Activated naive CD8-positive, alpha-beta T cell treated with anti-CD3 and anti-CD28 coated beads, Interleukin-2, amount 10 ng/mL, durations not matched to agents 7 days and 5 days (primary cell): ENCODE measurements at places on chromosomes 13 and 19. TPM values are rescaled to one million over a fixed set of nuclear protein-coding genes. Genes with fewer than 3 reads are reported as not detected.
A peak's percentile ranks its signal among the peaks of the same experiment; 100 is the strongest.

GRCh38 chr19:28855216-28855615 is 357.7 kb downstream of the UQCRFS1 start:
- no peak for DNase-seq

- DNase-seq, result no peak
These were observed 1.9 kb downstream of the UBE2S start for GRCh38 chr19:55405638-55406037.

DNA sequence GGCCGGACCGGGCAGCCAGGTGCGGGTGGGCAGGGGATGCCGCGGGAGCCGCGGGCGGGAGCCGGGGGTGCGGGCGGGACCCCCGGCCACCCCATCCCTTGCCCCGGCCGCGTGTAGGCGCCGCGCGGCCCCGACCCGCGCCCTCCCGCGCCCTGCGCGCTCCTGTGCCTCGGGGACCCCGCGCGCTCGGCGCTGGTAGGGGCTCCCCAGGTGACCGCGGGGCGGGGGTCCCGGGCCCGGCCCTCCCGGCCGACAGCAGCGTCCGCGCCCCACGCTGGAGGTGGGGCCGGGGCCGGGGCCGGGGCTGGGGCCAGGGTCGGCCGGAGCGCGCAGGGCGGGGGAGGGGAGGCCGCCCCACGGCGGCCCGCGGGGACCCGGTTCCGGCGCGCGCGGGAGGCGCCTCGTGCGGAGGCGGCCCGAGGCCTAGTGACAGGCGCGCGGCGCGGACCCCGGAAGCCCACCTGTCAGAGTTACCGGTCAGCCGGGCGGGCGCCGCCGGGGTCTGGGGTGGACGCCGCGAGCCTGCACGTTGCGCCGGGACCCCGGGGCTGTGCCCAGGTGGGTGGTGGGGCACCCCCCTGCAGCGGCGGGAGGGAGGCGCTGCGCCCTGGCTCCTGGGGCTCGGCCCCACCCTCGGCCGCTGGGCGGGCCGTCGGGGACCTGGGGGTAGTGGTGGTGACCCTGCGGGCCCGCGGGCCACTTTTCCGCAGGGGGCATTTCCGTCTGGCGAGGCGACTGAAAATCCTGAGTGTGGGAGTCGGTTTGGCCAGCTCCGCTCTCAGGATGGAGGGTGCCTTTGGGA is 518 bp downstream of the TFDP1 start:
- peak; percentile 72 for DNase-seq

DNA sequence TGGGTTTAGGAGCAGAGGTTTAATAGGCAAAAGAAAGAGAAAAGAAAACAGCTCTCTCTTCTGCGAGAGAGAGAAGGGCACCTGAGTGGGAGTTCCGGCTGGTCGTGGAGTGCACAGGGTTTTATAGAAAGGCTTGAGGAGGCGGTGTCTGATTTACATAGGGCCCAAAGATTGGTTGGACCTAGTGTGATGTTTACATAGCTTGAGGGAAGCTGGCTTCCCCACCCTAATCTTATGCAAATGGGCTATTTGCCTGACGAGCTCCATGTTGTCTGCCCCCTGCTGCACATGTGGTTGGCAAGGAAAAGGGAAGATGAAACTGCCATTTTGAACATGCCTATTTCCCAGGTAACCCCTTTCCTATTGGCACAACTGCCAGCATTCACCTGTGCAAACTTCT is 21.5 kb upstream of the MEDAG start:
- no peak for DNase-seq

- no peak for DNase-seq
These were observed 711 bp upstream of the FOSB start for GRCh38 chr19:45467115-45467455.

GRCh38 chr19:4567584-4568071 is 8.1 kb upstream of the SEMA6B start:
- peak; percentile 80 for DNase-seq

DNA sequence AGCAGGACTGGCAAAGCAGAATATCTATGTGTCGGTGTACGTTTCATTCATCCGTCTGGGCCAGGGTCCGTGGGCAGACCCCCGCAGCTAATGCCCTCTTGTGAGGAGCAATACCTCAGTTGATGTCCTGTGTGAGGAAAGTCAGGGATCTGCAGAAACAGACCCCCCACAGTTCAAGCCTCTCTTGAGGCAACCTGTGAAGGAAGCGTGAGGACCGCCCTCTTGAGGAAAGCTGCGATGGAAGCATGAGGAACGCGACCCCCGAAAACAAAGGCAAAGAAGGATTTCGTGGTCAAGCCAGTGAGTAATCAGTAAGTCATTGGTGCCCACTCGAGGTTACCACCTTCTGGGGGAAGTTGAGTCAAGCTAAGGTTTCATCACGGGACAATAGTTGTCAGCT is 20.9 kb upstream of the ZNF83 start:
- DNase-seq, result no peak

DNA sequence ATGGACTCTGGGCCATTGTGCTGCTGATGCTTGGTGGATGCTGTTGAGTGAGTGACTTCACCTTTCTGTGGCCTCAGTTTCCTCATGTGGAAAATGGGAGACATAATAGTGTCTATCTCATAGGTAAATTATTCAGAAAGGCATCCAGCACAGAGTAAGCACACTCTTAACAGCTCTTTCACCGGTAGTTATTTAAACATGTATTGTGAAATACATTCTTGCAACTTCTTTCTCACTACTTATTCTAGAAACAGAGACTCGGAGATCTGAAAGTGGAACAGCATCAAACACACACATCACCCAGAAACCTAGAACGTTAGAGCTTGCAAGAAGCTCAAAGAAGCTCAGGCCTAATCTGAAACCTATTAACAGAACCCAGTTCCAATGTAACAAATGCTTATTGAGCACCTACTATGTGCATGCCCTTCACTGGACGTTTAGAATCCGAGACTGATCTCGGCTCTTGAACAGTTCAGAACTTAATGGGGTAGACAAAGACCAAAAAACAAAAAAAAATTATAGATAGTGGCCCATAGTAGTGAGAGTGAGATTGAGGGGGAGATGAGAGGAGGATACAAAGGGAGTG is 4.1 kb downstream of the ZSWIM9 start:
- no peak for DNase-seq

DNA sequence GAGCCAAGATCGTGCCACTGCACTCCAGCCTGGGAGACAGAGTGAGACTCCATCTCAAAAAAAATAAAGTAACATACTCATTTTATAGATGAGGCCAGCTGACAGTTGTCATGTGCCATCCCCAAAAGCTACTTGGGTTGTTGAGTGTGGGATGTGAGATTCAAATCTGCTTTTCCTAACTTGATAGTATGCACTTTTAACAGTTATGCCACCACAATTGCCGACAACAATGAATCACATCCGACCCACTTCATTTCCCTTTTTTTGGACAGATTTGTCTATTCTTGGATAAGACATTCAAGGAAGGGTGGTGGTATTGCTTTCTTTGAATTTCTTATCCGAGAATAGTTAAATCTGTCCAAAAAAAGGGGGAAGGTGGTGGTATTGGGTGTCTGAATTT is 16.3 kb upstream of the DNMT1 start:
- no peak for DNase-seq

- no peak for DNase-seq
These were observed 97.3 kb downstream of the TDRD3 start for GRCh38 chr13:60494296-60494695.

DNA sequence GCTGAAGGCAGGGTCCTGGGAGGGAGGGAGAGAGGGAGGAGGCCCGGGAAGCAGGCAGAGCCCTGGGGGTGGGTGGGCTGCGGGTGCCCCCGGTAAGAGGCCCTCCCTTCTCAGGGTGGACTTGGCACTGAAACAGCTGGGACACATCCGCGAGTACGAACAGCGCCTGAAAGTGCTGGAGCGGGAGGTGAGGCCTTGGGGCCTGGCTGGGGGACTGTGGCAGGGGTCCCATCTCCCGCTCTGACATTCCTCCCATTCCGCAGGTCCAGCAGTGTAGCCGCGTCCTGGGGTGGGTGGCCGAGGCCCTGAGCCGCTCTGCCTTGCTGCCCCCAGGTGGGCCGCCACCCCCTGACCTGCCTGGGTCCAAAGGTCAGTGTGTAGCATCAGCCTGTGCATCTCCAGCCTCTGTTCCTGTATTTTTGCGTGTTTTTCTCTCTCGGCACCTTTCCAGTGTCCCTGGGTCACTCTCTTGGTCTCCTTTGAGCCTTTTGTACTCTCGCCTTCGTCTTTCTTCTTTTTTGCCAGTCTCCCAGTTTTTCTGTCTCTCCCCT is 53.4 kb downstream of the TRPM4 start:
- DNase-seq, result no peak

DNA sequence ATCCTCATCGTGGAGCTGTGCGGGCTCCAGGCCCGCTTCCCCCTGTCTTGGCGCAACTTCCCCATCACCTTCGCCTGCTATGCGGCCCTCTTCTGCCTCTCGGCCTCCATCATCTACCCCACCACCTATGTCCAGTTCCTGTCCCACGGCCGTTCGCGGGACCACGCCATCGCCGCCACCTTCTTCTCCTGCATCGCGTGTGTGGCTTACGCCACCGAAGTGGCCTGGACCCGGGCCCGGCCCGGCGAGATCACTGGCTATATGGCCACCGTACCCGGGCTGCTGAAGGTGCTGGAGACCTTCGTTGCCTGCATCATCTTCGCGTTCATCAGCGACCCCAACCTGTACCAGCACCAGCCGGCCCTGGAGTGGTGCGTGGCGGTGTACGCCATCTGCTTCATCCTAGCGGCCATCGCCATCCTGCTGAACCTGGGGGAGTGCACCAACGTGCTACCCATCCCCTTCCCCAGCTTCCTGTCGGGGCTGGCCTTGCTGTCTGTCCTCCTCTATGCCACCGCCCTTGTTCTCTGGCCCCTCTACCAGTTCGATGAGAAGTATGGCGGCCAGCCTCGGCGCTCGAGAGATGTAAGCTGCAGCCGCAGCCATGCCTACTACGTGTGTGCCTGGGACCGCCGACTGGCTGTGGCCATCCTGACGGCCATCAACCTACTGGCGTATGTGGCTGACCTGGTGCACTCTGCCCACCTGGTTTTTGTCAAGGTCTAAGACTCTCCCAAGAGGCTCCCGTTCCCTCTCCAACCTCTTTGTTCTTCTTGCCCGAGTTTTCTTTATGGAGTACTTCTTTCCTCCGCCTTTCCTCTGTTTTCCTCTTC is 6.3 kb downstream of the MYADM start:
- DNase-seq, result no peak

GRCh38 chr19:41362143-41362847 is 1.7 kb downstream of the B9D2 start:
- no peak for DNase-seq

DNA sequence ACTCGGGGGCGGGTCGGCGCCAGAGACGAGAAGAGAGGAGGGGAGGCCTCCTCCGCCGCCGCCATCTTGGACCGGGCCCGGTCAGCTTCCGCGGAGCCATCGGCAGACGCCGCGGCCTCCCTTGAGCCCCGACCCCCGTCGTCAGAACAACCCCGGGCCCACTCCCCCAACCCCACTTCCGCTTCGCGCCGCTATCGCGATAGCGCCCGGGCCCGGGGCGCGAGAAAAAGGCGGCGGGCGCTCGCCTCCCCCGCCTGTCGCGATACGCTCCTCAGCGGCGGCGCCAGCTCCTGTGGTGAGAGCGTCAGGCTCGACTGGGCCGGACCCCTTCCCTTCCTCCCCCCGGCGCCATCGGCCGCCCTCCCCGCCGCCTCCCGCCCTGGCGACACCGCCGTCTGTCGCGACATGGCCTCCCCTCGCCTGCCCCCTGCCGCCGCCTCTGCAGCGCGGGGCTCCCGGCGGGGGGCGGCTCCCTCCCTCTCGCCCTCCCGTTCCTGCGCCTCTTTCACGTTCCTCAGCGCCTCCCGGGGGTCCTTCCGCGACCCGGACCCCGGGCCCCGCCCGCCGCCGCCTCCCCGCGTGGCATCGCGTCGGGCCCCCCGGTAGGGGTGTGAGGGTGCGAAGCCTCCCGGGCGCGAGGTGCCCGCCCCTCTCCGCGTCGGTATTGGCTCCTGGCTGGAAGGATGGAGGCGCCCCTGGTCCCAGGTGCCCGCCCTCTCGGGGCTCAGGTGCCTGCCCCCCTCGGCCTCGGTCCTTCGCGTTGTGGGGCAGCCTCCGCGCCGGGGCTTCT is at the start of gene CNOT3:
TSS of gene CNOT3 (plus strand) at position 64 of the 790 bp plus-strand sequence. CDS start 5,217 bp downstream, outside the sequence.
- DNase-seq, result peak; percentile 53

- no peak for DNase-seq
These were observed 17.9 kb downstream of the ALG5 start for GRCh38 chr13:36981156-36981743.

GRCh38 chr13:42946927-42947326 is 45.1 kb downstream of the EPSTI1 start:
- no peak for DNase-seq

DNA sequence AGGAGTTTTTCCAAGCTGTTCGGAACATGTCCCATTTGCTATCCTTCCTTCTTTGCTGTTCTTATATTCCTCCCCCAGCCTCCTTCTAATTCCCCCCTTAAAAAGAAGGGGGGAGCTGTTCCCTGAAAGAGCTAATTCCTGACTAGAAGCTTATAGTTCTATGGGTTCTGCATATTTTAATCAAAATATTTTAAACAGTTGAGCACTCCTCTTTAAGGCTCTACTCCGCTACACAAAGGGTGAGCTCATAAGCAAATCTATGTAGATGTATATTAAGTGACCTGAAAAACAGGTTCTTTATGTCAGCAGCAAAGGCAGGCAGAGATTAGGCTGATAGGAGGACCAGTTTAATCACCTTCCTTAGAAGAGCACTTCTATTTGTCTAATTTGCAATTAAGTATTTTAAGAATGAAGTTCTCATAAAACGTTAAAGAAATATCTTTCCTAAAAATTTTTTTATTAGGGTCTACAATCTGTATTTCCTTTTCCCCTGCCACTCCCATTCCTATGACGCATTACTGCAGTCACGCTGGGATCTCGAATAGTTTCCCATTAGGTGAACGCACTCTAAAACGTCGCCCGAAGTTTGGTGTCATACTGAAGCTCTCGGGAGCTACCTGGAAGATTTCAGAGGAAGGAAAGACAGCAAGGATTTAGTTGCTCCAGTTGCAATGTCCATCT is 5.2 kb downstream of the EFNB2 start:
- DNase-seq, result no peak

DNA sequence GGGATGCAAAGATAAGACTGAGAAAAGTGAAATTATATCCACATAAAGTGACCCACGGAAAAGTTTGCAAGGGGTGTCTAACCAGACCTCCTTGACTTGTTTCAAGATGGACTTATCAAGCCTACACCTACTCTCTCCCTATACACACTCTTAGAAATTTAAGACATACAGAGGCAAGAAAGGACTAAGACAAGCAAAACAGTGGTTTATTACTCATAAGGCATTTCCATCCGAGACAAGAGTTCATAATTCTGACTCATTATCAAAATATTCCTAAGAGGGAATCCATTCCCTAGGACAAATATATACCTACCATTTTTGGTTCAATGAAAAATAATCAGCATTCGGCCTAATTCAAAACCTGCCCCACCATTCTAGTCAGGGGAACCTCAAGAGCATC is 232.6 kb upstream of the GPC6 start:
- DNase-seq, result no peak

The HS6ST3 gene
- not detected for total RNA-seq

The KIR3DL1 gene
- not detected for total RNA-seq

The CYP4F2 gene
- total RNA-seq, result not detected

The WASF3 gene
- total RNA-seq, result not detected

The COL4A1 gene
- not detected for total RNA-seq

The RHPN2 gene
- total RNA-seq, result 1.6 TPM

The PLK5 gene
- total RNA-seq, result not detected

The SLC15A1 gene
- total RNA-seq, result not detected

The C13orf42 gene
- total RNA-seq, result not detected
